ENCODE measurements at places on chromosomes 5 and 9.

DNA sequence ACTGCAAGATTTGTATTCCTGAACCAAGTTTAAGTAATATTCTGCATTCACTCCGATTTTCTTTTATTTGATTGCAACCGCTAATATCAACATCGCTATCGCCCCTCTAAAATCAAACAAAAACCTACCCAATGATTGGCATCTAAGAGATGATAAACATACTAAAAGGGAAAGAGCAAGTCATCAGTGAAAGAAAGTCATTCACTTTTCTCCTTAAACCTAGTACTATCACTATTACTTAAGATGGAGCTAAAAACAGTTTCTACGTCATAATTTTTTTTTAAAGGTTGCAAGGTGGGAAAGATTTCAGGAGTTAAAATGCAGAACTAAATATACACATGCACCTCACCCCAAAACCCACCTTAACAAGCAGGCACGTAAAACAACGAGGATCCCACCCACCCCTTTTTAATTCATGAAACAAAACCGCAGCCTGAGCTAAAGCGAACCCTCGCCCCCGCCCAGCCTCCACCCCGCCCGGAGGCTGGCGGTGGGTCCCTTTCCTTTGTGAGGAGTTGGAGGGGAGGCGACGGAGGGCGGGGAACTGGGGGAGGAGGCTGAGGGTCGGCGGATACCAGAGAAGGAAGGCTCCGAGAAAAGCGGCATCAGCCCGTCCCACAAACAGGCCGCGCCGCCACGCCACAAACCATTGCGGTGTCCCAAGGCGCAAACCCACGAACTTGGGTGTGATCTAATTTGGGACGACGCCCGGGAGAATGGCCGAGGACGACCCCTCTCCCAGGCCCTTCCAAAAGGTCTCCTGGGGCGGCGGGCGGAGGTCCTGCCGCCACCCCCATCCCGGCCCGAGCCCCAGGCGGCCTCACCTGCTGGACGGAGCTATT is 861 bp downstream of the UBQLN1 start:
- peak; percentile 57 for DNase-seq

DNA sequence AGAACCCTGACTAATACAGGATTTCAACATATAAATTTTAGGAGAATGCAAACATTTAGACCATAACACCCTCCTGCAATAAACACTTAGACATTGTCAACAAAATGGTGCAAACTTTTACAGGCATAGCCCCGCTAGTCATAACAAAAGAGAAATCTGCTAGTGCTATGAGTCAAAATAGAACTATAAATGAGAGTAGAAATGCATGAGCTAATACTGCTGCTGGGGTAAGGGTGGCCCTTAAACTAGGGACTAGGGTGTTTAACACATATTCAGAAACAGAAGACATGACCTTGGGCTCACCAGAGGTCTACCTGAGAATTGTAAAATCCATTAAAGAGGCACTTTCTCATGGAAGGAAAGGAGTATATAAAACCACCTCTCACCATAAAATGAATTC is 131.6 kb downstream of the TLR4 start:
- no peak for DNase-seq

DNA sequence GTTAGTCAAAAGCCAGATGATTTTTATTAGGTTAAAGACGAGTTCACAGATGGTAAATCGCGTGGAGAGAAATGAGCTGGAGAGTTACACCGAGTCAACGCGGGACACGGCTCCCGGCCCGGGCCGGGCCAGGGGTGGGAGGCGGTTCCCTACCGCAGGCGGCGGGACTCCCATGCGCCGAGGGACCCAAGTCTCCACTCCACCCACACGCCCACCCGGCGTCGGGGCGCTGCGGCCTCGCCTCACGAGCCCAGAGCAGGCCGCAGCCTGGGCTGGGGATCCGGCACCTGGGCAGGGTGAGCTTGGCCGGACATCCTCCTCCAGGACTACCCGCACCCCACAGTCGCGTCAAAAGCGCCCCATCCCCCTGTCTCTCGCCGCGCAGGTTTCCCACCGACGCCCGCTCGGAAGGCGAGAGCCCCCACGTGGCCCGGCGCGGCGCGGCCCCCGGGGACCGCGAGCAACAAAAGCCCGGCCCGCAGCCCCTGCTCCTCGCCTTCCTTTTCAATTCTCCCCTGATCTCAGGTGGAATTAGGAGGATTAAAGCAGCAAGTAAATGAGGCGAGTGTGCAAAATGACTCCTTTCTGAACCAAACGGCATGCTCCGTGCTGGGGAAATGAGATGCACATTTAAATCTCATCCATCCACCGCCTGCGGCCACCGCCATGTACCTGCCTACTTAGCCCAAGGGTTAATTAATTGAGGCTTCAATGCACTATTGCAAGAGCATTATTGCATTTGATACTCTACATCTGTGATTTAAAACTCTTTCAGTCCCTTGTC is 196.5 kb upstream of the TBCA start:
- DNase-seq, result no peak

DNA sequence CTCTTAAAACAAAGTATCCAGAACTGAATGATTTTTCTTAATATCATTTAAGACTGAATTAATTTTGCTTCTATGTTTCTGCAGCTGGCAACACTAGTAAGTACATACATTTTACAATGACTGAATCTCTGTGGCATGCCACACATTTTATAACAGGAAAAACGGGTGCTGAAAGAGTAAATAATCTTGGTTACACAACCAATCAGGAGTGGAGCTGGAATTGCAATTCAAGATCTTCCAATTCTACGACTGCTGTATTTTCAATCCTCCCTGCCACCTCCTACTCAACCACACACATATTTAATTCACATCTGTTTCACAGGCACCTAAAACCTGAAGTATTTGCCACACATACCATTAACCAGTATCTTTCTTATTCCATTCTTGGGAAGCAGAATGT is 52.7 kb upstream of the NR5A1 start:
- DNase-seq, result no peak

GRCh38 chr9:93387791-93388190 is 63.7 kb upstream of the FAM120A start:
- DNase-seq, result no peak

DNA sequence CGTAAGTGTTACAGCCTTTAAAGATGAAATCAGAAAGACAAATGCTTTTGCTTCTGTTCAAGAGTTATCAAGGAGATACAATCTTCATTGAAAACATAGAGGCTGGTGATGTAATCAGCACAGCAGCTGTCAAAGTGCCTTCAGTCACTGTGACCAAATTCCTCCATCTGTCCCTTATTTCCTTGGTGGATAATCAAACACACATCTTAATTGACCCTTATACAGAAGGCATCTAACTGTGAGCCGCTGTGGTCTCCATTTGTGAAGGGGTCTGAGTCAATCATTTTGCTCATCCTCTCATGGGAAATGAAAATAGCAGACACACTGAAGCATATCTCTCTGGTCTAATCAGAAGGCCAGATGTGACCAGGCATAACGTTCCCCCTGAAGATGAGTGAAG is 130.1 kb upstream of the TLR4 start:
- DNase-seq, result no peak

- DNase-seq, result no peak
These were observed 23.8 kb downstream of the MORN5 start for GRCh38 chr9:122183501-122183900.

DNA sequence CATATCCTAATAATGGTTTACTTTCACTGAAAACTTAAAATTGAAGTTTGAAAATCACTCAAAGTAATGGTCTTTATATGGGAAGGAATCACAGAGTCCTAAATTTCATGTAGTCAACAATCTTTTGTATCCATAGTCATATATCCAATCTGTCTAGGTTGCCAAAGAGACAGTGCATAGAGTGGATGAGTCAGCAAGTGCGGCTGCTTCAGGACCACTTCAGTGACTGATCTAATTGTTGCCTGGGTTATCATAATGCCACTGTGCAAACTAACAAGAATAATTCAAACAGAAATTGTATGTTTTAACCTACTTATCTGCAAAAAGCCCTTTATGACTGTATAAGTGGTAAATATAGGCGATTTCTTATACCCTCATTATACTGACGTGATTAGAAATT is 211.3 kb upstream of the PRR16 start:
- DNase-seq, result no peak

- no peak for DNase-seq
These were observed 3.6 kb downstream of the IARS1 start for GRCh38 chr9:92289708-92290390.

DNA sequence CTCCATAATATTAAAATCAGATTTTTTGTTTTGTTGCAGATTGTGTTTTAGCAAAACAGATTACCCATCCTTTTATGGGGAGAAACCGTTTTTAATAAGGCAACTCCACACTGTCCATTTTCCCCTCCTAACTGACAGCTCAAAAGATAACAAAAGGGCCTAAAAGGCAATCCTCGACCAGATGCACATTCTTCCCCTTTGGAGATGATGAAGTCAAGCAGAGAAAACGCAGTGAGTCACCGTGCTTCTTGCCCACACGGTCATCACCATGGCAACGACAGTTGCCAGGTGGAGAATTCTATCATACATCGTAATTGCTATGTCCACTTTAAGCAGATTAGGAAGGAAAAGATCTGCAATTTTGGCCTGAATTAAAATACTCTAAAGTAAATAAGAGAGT is 96.4 kb downstream of the DIRAS2 start:
- peak; percentile 16 for DNase-seq

DNA sequence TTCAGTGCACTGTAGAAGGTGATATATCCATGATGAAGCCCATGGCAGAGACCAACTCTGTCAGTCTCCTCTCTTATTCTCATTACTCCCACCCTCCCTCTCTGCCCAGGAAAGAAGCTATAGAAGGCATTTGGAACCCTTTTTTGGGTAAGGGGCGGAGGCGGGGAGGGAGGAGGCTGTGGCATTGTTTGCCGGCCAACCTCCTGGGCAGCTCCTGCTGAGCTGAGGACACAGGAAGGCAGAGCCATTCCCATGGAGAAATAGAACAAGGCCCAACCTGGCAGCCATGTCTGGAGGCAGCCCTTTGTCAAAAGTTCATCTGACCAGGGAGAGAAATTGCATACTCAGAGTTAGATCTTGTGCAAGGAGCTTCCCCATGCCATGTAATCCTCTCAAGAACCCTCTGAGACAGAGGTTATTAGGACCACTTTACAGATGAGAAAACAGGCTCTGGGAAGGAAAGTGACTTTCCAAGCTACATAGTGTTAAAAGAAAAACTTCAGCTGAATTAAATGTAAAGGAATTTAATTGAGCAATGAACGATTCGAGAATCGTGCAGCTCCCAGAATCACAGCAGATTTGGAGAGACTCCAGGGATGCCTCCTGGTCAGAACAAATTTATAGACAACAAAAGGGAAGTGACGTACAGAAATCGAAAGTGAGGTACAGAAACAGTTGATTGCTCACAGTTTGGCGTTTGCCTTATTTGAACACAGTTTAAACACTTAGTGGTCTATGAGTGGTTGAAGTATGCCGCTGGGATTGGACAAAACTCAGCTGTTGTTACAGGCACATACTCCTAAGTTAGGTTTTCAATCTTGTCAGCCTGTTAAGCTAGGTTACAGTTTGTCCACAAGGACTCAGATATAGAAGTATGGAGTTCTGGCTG is 158.6 kb downstream of the MELK start:
- no peak for DNase-seq

DNA sequence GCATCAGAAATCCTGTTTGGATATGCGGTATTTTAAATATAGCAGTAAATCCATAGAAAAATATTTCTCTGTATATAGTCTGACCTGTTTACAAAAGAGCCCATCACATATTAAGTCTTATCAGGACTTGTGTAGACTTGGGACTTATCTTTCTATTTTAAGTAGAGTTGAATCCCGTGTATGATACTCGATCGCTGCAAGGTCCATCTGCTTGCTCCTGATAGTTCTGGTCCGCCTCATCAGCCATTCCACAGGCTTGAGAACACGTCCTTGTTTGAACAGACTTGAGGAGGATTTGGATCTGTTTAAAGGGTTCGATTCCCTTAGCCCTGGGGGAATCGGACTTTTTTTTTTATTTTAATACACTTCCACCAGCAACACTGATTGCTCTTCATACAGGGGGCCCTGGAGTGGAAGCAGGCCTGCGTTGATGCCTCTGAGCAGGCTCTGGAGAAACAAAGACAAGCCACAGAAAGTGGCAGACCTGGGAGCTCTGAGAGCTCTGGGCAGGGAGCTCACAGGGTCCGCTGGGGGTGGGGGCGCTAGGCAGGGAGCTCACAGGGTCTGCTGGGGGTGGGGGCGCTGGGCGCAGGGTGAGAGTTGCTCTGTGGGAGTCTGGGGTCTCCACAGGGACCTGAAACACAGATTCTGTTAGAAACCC is 112.2 kb downstream of the MVB12B start:
- DNase-seq, result no peak

- DNase-seq, result no peak
These were observed 155.7 kb downstream of the RMI1 start for GRCh38 chr9:84136119-84136868.

DNA sequence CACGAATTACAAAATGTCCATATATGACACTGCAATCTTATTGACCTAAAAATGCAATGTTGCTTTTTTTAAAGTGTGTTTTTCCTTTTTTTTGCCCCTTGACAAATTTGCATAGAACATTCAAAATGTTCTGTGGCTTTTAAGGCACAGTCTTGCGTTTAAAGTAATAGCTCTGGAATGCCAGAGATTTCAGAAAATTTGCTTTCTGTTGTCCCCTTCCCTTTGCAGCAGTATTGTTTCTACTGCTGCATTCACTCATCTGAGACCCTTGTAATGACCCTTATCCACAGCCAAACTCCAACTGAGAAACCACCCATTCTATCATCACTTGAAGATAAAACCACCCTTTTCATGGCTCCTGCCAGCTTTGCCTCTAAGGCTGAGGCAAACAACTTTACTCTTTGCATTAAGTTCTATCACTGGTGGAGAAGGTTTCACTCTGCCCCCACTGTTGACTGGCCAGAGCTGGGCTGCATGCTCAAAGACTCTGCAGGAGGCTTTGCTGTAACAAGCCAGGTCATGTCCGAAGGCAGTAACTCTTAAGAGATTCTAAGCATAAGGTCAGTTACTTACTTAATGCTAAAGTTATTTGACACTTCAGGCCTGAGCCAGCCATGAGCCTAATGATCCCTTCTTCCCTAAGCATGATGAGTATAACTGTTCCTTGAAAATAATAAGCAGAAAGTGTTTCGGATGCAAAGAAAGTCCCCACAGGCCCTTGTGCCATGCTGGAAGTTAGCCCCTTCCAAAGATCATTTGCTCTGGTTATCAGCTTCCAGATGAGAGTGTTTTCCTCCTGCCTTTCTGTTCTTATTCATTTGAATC is 101.9 kb downstream of the CD180 start:
- no peak for DNase-seq

DNA sequence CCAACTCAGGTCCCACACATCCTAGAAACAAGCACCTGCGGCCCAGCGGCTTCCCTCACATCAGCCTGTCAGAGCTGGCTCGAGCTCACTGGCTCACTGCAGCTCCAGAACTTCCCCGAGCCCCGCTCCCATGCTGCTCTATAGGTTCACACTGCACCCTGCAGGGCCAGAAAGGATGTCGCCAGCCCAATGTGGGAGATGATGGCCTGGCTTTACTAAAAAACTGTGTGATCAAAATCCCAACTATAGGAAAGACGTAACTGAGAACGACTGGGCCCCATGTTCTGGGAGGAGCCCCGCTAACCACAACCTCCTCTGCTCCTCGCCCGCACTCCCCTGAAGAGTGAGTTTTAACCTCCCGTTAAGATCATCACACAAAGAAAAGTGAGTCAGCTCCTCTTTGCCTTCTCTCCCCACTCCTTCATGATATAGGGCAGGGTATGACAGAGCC is 4.6 kb downstream of the SURF4 start:
- DNase-seq, result no peak
